Mucosa of descending colon (tissue), 3 donors: ENCODE measurements at places on chromosomes 7 and 10.
A peak's percentile ranks its signal among the peaks of the same experiment; 100 is the strongest.

- DNase-seq: no peak
These were observed 1.4 kb upstream of the RTKN2 start for GRCh38 chr10:62270020-62270419.

DNA sequence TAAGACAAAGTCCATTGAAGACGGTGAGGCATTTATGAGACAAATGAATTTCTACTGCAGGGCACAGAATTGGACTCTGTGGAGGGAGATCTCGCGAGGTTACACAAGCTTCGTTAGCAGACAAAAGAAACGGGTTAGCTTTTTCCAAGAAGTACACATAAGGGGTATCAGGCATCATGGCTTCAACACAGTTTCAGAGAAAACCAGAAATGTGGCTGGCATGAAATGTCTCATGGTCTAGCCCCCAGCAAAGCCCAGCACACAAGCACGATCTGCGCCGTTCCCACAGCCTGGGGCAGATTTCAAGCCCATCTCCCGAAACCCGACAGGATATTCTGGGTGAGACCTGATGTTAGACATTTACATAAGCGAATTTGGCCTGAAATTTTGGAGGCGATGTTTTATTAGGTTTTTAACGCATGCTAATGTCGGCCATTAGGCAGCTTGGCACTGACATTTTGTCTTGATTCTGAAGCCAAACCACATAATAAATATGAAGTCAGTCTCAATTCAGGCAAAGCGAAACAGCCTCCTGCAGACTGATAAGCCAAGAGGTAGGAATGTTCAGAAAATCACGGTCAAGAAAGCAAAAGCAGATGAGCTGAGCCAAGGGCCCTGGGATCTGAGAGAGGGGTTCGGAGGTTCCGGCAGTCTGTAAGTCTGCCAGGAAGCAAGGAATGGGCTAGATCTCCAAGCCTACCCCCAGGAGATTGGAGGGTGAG, 240.5 kb downstream of the PRPF18 start:
- DNase-seq: no peak

GRCh38 chr10:1169186-1169885, 113.2 kb downstream of the WDR37 start:
- no peak for DNase-seq

DNA sequence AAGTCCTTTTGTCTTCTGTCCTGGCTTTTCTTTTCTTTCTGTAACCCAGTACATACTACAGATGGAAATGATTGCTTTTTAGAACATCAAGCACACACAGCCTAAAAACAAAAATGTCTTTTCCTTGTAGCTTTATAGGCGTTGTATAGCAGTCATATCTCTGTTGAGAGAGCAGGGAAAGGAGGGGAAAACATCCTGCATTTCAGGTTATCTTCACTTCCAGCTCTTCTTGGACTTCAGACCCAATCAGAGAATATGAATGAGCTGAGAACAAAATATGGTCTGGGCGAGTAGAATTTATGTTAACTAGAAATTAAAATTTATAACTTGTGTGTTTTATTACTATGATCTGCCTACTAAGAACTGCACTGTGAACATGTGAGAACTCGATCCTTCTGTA, 14.7 kb downstream of the TMEM60 start:
- DNase-seq: peak; percentile 40

GRCh38 chr7:2281541-2281940, 32.7 kb downstream of the SNX8 start:
- DNase-seq: no peak

GRCh38 chr10:71276873-71277272, 42.2 kb upstream of the SLC29A3 start:
- no peak for DNase-seq

GRCh38 chr7:107469929-107470328, at the start of gene GPR22:
TSS of gene GPR22 (plus strand) at chr7:107470057. CDS start at chr7:107474061, 4,004 bp downstream.
- no peak for DNase-seq

- no peak for DNase-seq
These were observed 121.7 kb downstream of the DOCK4 start for GRCh38 chr7:112084520-112084971.
